ENCODE measurements at places on chromosomes 6 and 20.
A peak's percentile ranks its signal among the peaks of the same experiment; 100 is the strongest.

GRCh38 chr6:52305948-52306767 is 21.6 kb upstream of the MCM3 start:
- no peak for DNase-seq

DNA sequence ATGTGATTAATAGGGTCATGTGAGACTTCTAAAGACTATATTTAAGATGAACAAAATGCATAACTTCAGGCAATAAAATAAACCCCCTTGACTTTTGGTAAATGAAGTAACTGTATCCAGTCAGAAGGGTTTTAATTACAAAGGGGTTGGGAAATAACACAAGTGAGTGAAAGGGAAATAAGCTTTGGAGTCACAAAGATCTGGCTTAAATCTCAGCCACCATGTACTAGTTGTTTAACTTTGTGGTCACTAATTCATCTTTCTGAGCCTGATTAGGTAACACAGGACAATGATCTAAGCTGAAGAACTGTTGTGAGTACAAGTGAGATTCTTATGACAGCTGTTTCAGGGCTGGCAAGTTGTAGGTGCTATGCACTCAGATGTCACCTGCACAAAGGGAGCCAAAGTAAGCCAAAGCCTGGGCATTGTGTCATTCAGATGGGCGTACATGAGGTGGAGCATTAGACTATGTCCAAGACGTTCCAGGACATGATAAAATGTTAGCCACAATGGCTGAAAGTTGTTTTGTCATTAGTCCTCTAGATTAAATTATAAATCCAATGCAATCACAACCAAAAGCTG is 13.8 kb downstream of the TOMM34 start:
- DNase-seq, result peak; percentile 59

DNA sequence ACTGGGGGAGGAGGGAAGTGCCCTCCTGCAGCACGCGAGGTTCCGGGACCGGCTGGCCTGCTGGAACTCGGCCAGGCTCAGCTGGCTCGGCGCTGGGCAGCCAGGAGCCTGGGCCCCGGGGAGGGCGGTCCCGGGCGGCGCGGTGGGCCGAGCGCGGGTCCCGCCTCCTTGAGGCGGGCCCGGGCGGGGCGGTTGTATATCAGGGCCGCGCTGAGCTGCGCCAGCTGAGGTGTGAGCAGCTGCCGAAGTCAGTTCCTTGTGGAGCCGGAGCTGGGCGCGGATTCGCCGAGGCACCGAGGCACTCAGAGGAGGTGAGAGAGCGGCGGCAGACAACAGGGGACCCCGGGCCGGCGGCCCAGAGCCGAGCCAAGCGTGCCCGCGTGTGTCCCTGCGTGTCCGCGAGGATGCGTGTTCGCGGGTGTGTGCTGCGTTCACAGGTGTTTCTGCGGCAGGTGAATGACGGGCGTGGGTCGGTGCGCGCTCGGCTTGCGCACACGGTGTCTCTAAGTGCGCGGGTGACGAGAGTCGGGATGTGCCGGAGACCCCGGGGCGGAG is at the start of gene CDKN1A:
Gene CDKN1A (plus strand): TSS at position 227 of the 555 bp plus-strand sequence. CDS start 5,388 bp downstream, outside the sequence.
- peak; percentile 93 for DNase-seq

DNA sequence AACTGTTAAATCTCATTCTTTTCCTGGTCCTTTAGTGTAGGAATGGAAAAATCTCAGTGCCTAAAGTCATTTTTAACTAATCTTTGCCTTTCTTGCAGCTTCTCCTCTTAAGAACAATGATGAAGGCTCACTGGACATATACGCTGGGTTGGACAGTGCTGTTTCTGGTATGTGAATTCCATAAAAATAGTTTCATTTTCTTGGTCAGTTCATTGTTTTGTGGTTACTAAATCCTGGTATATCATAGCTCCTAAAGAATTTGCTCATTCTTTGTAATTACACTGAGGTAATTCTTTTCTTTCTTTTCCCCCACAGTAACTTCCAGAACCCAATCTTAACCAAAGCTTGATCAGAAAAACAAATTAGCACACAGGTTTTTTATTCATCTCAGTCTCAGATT is 23.4 kb downstream of the CASP8AP2 start:
- no peak for DNase-seq

DNA sequence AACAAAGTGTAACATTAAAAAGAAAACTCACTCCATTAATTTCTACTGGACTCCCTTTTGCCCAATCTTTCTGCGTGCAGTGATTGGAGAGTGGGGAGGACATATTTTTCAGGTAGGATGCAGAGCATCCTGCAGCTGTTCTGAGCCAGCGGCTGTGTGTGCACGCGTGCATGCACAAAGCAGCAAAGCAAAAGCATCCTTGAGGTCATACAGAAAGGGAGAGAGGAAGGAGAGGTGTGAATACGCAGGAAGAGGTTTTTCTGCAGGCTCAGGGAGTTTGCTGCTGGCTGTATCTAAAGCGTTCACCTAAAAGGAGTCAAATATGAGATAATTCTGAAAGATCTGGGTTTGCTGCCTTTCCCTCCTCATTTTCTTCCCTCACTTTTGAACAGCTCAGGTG is 108.4 kb downstream of the HUS1B start:
- DNase-seq, result no peak

GRCh38 chr6:44732243-44732642 is 344.7 kb downstream of the CDC5L start:
- no peak for DNase-seq

DNA sequence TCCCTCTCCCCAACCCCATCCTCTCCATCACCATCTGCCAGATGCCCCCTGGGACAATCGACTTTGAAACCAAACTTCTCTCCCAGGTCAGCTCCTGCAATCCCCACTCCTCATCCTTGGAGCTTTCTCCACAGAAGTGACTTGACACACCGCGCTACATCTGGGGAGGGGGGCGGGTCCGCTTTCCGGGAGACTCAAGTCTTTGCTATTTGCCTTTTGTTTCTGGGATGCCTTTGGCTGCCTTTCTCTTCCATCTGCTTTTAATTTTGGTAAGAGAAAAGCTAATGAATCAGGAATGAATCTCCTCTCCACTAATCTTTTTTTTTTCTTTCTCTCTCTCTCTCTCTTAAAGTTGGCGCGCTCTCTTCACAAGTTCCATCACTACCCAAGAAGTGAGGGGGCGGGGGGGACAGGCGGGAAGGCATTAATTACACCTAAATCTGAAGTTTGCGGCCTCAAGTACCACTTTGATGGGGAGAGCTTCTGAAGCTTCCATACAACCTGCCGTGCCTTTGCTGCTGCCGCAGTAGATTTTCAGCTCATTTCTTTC is 664 bp upstream of the TPBG start:
- peak; percentile 85 for DNase-seq

- DNase-seq, result no peak
Measured at GRCh38 chr20:60491051-60491581, 532.9 kb downstream of the CDH26 start.

All from fibroblast of lung (primary cell).